ENCODE measurements at places on chromosomes 2 and 18. TPM values are rescaled to one million over a fixed set of nuclear protein-coding genes. Genes with fewer than 3 reads are reported as not detected.

EFEMP1 gene
- 10.0 TPM for total RNA-seq

NABP1 gene
- 13.9 TPM for total RNA-seq

BUB1 gene
- total RNA-seq, result 76.6 TPM

AGXT gene
- total RNA-seq, result not detected

MC2R gene
- total RNA-seq, result not detected

MAP3K19 gene
- not detected for total RNA-seq

CYBRD1 gene
- not detected for total RNA-seq

All from Caki2 (cell line).